Left renal pelvis (tissue), 4 donors: ENCODE measurements at places on chromosomes 7 and 10. TPM values are rescaled to one million over a fixed set of nuclear protein-coding genes. Genes with fewer than 3 reads are reported as not detected.

The MLXIPL gene
- 9.5 TPM for polyA plus RNA-seq

The CPVL gene
- 23.2 TPM for polyA plus RNA-seq

- no peak for DNase-seq
These were observed 790 bp upstream of the PITX3 start for GRCh38 chr10:102242118-102242485.

DNA sequence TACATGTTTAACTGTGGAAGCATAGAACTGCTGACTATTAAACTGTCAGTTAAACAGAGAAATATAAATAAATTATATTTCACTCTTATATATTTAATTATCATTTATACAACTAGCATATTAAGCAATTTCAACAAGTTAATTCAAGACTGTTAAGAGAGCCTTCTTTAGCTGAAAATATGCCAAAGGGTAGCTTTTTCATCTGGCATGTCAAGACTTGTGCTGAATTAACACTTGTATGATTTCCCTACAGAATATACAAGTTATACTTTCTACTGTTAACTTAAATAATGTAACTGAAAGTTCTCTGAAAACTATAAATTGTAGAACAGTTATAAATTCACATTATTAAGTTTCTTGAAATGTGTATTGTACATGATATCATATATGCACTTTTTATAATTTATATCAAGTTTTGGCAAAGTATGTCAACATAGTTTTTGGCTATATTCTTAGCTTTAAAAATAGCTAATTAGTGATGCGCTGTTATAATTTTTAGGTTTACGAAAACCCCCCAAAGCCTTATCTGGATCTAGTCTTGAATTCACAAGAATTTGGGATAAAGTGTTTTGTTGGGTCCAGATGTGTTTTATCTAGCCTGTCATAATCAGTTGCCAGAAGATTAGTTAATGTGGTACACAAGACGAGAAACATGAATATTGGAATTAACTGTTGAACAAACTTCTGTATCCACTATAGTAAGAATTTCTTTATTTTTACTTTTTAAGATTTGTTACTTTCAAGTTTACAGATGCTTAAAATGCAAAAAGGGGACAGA, 231.1 kb upstream of the FOXP2 start:
- no peak for DNase-seq

DNA sequence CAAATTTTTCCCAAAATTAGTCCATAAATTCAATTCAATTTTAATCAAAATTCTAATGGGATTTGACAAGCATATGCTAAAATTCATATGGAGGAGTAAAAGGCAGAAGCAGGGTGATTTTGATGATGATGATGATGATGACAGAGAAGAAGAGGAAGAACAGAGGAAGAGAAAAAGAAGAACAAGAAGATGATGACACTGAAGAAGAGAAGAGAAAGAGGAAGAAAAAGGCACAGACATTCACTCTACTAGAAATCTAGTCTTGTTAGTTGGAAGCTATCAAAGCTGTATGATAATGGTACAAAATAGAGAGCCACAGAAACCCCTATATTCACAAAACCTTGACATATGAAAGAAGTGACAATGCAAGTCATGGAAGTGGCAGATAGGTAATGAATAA, 157.9 kb downstream of the ELMO1 start:
- no peak for DNase-seq
